ENCODE measurements at places on chromosomes 7 and 10.

DNA sequence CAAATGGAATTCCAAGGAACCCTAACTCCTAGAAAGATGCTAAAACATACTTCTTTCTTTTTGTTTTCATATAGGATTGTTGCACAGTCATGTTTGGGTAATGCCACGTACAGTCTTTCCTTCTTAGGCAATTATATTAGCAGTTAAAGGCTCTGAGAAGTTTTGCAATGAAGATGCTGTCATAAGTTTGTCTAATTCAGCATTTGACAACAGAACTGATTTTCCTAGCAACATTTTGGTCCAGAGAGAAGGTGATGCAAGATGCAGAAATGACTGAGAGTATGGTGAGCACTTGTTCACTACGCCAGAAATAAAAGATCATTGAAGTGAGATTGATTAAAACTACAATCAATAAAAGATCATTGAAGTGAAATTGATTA lies 184.0 kb upstream of the PLXNA4 start:
- no peak for DNase-seq

GRCh38 chr7:50534690-50535290 lies 30.4 kb downstream of the DDC start:
- no peak for DNase-seq

DNA sequence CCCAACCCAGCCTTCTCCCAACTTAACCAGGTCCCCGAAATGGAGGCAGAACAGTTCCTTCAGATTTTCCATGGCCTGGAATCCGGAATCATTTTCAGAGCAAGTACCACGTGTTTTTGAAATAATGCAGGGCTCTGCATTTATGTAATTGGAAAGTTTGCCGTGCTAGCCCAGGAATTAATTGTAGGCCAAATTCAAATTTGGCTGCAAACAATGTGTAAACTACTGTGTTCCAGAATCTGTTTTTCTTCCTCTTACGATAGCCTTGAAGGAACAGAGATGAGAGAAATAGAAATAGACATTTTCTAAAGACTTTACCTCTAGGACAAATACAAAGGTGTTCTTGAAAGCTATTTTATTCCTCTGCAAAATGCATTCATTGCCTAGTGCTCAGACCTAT lies 77.4 kb downstream of the FAM107B start:
- no peak for DNase-seq

DNA sequence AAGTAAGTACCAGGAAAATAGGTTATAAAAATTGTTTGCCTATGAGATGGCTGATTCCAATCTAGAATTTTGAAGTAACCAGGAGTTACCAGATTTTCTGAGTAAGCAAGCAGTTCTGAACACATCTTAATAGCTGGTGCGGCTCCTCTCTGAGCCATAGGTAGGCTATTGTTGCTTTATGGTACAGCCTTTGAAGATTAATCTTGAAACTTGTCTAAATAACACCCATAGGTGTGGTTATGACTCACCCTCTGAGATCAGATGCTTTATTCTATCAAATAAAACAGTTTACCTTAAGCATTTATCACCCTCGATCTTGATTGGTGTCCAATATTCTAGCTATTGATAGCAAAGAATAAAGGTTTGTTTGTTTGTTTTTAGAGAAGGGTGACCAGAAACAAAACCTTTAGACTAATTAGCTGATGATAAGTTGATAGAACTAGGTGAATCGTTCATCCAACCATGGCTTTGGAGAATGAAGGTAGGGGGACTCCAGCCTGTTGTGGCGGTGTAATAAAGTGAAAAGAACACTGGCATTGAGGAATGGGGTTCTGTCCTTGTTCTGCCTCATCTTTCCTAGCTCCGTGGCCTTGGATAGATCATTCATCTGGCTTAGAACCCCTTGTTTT lies 72.2 kb downstream of the VTI1A start:
- DNase-seq: no peak

DNA sequence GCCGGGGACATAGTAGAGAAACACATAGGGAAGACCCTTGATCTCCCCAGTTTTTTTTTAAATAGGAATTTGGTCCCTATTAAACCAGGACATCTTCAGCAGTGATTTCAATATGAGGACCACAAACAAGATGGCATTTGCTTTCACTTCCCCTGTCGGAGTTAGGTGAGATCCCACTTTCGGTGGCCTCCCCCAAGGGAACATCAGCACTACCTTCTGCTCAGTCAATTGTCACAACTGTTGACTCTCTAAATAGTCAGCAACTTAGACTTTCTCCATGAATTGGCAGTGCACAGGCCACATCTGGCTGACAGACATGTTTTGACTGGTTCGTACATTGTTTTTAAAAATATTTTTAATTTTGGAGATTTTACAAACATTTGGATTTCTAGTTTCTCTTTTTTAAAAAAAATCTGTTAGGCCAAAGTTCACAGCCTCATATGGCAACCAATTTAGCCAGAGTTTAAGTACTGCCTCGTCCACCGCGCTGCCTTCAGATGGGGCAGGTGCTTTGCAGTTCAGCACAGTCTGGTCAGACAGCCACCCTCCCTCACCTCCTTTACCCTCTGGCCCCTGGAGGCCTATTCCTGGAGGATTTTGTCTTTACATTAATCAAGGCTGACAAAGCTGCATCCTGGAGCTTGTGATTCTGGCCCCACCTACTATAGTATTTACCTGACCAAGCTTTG lies 139.2 kb upstream of the PRR15 start:
- DNase-seq: no peak

GRCh38 chr10:22603581-22603980 lies 110.8 kb downstream of the PIP4K2A start:
- no peak for DNase-seq

GRCh38 chr10:124160943-124161582 lies 67.7 kb upstream of the CHST15 start:
- no peak for DNase-seq

DNA sequence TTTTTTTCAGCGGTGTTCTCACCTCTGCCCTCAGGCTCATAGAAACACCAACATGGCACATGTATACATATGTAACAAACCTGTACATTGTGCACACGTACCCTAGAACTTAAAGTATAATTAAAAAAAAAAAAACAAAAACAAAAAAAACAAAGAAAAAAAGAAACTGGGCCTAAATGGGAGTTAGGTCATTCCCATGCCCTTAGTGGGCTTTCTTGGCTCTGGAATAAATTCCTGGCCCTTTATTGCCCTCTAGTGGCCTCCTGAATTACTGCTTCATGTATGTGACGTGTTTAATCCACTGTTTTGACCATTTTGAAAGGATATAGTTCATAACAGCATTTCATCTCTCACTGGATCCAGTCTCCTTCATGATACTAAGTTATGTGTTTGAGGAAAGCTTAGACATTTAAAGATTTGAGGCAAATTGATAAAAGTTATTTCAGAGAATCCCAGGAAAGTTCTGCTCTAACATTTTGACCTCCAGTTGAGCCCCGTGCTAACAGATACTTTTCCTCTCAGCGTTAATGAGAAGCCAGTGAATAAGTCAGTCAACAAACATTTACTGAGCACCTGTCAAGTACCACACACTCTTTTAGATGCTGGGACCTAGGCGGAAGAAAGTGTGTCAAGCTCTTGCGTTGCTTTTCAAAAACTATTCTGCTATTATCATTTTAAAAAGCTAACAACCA lies 54.7 kb upstream of the SYPL1 start:
- no peak for DNase-seq

- DNase-seq: no peak
Observed at GRCh38 chr10:100182281-100182680, 3.5 kb downstream of the ERLIN1 start.

DNA sequence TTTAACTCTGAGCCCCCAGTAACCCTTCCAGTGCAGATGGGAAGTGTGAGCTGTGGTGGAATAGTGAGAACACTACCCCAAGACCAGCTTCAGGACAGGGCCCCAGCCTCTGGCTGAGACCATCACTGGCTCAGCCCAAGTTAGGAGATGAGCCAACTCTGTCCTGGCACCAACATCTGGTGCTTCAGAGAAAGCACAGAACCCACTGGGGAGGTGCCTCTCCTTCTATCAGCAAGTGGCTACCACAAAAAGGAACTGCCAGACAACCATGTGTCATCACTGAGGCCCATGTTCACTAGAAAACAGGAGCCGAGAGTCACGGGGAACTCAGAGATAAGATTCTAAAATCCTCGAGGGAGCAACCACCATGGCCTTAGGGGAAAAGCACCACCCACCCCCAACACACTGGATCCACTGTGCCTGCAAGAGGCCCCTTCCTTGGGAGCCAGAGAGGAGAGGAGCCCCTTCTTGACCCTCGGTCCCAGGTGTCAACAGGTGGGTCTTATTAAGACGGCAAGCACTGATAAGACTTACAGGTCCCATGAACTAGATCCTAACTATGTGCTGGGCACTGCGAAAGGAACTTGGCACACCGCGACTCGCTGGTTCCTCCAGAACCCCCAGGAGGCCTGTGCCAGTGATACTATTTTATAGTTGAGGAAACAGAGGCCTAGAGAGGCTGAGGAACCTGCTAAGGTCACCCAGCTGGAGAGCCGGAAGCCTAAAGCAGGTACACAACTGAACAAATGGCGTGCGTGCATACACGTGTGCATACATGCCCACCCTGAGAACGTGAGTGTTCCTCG lies 102.7 kb downstream of the FAM53B start:
- no peak for DNase-seq

DNA sequence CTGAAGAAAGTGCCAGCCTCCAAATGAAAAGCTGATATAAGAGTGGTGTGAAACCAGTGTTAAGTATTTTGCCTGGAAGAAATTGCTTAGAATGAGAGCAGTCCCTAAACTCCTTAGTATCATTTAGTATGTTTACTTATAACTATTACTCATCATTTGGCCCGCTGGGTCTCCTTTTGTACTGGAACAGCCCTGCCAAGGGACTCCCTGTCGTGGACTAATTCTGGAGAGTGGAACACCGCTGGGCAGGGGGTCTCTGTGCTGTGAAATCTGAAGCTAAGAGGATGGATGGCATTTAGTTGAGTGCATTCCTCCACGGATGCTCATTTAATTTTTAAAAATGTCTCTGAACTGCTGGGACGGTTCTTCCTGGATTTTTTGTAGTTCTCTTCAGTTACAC lies 889.9 kb upstream of the C7orf33 start:
- no peak for DNase-seq

GRCh38 chr10:88616250-88616977 lies 29.9 kb downstream of the LIPJ start:
- no peak for DNase-seq

DNA sequence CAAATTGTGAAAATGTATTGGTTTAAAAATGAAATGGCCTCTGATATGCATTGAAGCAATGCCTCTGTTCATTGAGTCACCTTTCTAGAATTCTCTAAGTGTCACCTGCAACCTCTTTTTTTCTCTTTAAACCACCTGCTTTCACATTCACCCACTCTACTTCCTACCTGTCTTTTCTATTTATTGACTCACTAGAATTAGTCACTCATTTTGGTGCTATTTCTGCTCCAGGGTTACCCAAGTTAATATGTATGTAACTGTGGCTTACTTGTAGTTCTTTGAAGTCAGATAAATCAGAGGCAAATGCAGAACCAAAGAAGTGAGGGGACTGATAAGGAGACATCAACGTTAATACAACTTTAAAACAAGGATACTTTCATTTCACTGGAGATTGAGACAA lies 674.7 kb downstream of the CCSER2 start:
- no peak for DNase-seq

GRCh38 chr10:26737730-26738129 lies 40.2 kb downstream of the PDSS1 start:
- no peak for DNase-seq

DNA sequence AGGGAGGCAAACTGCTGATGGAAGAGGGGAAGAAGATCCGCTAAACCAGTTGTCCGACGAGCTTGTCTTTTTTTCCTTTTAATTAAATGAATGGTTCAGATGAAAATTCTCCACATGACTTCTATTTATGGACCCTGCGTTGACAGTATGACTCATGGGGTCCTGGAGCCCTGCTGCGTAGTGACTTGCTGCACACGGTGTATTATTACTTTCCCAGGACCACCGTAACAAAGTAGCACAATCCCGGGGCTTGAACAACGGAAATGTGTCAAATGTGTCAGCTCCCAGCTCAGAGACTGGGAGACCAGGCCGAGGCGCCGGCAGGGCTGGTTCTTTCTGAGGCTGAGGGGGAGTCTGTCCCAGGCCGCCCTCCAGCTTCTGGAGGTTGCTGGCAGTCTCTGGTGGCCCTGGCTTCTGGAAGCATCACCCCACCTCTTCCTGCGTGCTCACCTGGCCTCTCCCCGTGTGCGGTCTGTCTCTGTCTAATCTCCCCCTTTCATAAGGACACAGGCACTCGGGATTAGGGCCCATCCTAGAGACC lies 33.8 kb upstream of the MNX1 start:
- DNase-seq: no peak

GRCh38 chr10:10038348-10038747 lies 979.3 kb upstream of the CELF2 start:
- no peak for DNase-seq

DNA sequence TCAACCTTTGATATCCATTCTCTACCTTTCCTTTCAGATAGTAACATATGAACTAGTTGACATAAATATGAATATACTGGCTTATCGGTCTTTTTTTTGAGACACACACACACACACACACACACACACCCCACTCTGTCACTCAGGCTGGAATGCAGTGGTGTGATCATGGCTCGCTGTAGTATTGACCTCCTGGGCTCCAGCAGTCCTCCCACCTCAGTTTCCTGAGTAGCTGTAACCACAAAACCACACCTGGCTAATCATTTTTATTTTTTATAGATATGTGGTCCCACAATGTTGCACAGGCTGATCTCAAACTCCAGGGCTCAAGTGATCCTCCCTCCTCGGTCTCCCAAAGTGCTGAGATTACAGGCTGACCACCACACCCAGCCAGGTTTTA lies 14.2 kb upstream of the NT5C3A start:
- DNase-seq: no peak

DNA sequence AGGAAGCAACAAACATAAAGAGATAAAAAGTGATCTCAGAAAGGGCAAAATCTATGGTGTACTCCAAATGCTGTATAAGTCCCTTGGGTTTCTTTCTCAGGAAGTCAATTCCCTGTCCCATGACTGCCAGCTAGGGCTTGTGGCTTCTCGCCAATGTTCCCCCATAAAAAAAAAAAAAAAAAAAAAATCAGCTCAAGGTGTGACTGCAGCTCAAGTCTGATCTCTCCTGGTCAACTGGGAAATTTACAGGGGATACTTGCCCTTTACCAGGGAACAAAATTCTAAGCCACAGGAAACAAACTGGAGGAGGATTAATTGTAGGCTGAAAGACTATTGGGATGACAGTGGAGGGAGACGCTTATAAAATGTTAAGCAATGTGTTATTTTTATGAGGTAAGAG lies 76.0 kb downstream of the PCGF5 start:
- DNase-seq: no peak

GRCh38 chr10:43093423-43094076 lies 16.7 kb downstream of the RET start:
- no peak for DNase-seq

GRCh38 chr7:151705636-151706276 lies 171.2 kb downstream of the PRKAG2 start:
- DNase-seq: no peak

DNA sequence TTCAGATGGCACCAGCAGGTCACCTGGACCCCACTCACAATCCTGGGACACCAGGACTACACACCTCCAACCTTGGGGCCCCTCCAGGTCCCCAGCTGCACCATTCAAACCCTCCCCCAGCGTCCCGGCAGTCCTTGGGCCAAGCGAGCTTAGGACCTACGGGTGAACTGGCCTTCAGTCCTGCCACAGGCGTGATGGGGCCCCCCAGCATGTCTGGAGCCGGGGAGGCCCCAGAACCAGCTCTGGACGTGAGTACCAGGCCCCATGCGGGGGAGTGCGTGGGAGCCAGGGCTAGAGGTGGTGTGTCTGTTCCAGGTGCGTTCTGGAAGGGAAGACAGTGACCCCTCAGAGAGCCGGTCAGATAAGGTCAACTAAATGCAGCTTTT lies 17.8 kb downstream of the ZMIZ2 start:
- no peak for DNase-seq

- DNase-seq: no peak
Observed at GRCh38 chr7:96728139-96728538, 18.5 kb upstream of the SEM1 start.
